H4 (cell line): ENCODE measurements at places on chromosomes 11 and 22. TPM values are rescaled to one million over a fixed set of nuclear protein-coding genes. Genes with fewer than 3 reads are reported as not detected.

OR5D14 gene
- not detected in 2 replicates for total RNA-seq

LDHA gene
- 1,258 and 1,608 TPM in 2 replicates for total RNA-seq

ACR gene
- not detected in 2 replicates for total RNA-seq

KRTAP5-8 gene
- not detected in 2 replicates for total RNA-seq

TRPM5 gene
- not detected in 2 replicates for total RNA-seq

CEP126 gene
- 1.1 and 1.2 TPM in 2 replicates for total RNA-seq

KCNJ1 gene
- not detected in 2 replicates for total RNA-seq

ZFTA gene
- 5.6 and 6.3 TPM in 2 replicates for total RNA-seq

CAPN5 gene
- total RNA-seq = 4.5 and 8.8 TPM in 2 replicates

RFPL3 gene
- not detected in 2 replicates for total RNA-seq

SLC35E4 gene
- 0.56 and 1.8 TPM in 2 replicates for total RNA-seq

YPEL1 gene
- 0.52 and 0.64 TPM in 2 replicates for total RNA-seq

OR5L2 gene
- total RNA-seq = not detected in 2 replicates

MYO7A gene
- 0.35 and 1.4 TPM in 2 replicates for total RNA-seq

OR52I2 gene
- not detected in 2 replicates for total RNA-seq

PKP3 gene
- total RNA-seq = 2.4 and 3.0 TPM in 2 replicates

CECR2 gene
- total RNA-seq = 0.06 and 0.21 TPM in 2 replicates

RFPL2 gene
- total RNA-seq = not detected in 2 replicates

CREB3L1 gene
- total RNA-seq = 0.60 and 1.3 TPM in 2 replicates

NEFH gene
- total RNA-seq = not detected in 2 replicates

OR5D18 gene
- not detected in 2 replicates for total RNA-seq

CCDC83 gene
- not detected in 2 replicates for total RNA-seq

OR10W1 gene
- total RNA-seq = not detected in 2 replicates

ARCN1 gene
- total RNA-seq = 126 and 172 TPM in 2 replicates

GAL gene
- not detected in 2 replicates for total RNA-seq

PGA5 gene
- total RNA-seq = not detected in 2 replicates

IGSF9B gene
- 0.31 and 1.7 TPM in 2 replicates for total RNA-seq

APOA5 gene
- not detected in 2 replicates for total RNA-seq
